ENCODE measurements at places on chromosomes 4 and X.

GRCh38 chrX:46330513-46330912 is 214.7 kb downstream of the ZNF674 start:
- DNase-seq, result no peak

DNA sequence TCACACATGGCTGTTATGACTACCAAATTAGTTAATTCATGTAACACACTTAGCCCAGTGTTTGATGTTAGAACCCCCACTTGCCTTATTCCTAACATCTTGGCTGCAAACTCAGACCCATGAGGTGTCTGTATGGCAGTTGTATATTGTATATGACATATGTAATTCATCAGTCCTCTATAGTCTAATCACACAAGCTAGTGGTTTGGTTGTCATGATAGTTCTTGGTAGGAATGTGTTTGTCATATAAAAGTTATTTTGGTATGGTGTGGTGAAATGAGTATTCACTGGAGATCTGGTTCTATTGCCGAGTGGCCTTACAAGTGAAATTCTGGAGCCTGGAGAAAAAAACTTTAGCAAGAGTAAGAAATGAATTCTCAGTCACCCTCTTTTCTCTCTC is 149.2 kb downstream of the AWAT2 start:
- DNase-seq, result no peak

DNA sequence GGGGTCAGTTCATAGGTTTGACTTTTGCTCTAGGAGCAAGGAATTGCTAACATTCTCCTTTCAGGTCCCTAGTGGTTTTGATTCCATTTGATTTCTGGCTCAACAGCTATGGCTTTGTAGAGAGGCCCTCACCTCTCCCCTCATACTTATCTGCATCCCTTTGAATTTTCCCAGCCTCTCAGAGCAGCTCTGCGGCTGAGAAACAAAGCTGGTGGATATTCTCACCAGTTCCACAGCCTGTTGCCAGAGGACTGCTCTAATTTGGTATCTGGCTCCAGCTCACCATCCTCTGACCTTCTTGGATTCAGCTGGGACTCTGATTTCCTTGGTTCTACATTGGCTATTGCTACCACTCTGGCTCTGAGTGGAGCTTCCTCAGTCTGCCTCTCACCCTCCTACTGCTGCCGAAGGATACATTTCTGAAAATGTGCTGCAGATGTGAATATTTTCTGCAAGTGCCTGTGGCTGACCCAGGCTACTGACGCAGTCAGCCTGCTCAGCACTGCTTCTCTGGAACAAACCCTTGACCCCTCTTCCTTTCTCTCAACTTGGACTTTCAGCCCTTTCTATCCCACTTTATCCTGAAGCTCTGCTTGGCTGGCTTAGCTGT is 110.9 kb upstream of the ENPEP start:
- DNase-seq, result no peak

- no peak for DNase-seq
These were observed 170.7 kb upstream of the SMARCAD1 start for GRCh38 chr4:94036964-94037363.

GRCh38 chrX:34521563-34521962 is 135.5 kb downstream of the TMEM47 start:
- no peak for DNase-seq

DNA sequence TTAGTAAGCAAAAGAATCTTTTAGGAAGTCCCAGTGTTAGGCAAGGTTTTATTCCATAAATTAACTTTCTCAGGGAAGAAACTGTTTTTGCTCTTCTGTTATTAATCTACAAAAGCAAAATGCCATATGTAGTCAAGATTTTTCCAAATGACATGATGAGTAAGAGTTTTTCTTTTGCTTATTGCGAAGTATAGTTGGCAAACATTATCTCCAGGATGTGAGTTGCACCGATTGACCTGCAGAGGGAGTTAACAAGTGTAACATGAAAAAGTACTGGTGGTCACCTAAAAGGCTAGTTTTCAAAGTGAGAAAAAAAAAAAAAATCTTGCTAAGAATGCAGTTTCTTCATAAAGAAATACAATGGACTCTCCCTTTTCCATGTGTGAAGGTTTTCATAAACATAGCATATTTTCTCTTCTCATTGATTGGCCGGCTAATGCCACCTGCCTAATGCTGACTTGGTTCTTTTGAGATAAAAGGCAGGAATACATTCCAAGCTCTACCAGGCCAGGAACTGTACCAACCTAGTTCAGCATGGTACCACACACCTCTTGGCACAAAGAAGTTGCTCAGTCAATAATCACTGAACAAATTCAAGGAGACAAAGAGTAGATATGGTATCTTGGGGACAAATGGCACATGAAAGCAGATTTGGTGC is 100.2 kb downstream of the LNX1 start:
- DNase-seq, result no peak

DNA sequence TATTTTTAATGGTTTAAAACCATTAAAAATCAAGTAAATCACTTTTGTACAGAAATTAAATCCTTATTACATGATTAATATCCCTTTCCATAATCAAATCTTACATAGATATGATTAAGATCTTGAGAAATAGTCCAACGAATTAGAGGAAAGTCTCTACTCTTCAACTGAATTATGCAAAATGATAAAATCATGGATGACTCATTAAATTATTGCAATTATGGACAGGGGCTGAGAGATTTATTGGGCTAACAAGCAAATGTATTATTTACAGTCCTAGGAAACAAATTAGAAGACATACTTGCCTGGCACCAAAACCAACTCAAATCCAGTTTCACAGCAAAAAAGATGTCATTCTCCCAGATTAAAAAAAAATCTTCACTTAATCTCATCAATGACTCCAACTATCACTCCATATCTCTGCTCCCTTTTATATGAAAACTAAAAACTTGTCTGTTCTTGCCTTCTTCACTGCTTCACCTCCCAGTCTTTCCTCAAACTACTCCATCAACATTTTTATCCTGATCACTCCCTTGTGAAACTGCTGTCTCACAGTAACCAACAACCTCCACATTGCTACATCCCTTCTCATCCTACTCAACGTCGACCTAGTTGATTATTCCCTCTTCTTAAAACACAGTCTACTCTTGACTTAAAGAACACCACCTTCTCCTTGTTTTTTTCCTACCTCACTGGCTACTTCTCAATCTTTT is 18.4 kb upstream of the DDX60 start:
- no peak for DNase-seq

DNA sequence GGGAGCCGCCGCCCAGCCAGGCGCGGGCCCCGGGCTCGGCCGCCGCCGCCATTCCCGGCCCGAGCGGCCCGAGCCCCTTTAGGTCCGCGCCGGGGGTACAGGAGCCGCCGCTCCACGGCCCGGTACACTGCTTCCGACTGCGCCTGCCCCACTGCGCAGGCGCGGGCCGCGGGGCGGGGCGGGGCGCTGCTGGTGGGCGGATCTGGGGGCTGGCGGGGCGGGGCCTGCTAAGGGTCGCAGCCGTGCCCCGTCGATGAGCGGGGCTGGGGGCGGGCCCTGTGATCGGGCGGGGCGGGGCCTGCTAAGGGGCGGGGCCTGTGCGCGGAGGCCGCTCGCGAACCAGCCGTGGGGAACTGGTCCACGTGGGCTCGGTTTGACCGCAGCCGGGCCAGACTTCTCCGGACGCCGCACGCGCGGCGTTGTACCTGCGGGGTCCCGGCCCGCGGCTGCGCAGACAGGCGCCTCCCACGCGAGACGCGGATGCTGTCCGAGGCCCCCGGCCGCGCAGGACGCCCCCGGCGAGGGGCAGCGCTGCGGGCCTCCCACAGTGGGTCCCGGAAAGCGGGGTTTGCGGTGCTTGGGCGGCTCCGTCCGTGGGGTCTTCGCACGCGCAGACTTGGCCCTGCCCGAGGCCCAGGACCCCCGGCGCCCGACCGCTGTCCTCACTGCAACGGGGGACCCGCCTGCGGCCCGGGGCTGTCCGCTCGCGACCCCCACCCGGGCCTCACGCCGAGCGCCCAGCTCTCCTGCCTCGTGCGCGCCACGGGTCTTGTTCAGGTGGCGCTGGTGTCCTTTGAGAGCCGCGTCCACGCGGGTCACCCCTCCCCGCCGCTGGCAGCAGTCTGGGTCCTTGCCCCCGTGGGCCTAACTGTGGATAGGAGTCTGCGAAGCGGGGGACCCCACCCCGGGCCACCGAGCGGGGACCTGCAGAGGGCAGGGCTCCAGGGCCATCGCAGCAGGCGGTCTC is at the start of gene DGKQ:
Gene DGKQ, minus strand, starts transcription at position 139 of the 967 bp plus-strand sequence. Its CDS starts 87 bp downstream, at position 52.
- peak; percentile 89 for DNase-seq

GRCh38 chr4:29213020-29213419 is 1507.1 kb upstream of the PCDH7 start:
- no peak for DNase-seq

DNA sequence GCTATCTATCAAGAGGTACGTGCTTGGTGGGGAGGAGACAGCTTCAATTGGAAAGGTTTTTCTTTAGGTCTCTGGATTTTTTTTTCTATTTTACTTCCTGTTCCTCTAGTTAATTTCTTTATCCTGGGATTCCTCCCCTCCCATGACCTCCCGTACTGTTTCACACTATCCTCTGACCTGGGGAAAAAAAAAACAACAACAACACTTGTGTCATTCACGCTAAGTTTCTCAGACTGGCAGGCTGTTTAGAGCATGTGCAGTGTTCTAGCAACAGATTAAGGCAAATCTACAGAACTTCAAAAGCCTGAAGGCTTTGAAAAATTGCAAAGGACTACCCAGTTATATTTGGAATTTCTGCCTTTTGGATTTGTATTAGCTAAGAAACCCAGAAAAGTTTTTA is 358.4 kb downstream of the ARHGAP24 start:
- DNase-seq, result no peak

- no peak for DNase-seq
These were observed 30.1 kb upstream of the IQCM start for GRCh38 chr4:149845743-149846142.

DNA sequence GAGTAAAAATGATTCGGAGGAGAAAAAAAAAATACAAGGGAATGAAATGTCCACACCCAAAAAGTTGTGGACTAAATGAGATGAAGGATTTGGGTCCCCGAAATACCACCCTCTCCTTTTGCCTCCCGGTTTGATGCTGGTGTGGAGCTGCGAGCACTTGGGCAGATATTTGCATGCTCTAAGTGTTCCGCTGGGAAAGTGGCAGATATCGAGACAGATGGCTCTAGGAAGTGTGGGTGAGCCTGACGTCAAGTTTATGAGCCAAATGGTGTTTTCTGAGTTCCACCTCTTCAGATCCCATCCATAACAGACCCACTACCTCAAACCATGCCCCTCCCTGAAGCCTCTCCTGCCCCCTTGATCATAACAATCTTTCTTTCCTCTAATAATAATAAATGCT is 228.6 kb downstream of the QDPR start:
- no peak for DNase-seq

DNA sequence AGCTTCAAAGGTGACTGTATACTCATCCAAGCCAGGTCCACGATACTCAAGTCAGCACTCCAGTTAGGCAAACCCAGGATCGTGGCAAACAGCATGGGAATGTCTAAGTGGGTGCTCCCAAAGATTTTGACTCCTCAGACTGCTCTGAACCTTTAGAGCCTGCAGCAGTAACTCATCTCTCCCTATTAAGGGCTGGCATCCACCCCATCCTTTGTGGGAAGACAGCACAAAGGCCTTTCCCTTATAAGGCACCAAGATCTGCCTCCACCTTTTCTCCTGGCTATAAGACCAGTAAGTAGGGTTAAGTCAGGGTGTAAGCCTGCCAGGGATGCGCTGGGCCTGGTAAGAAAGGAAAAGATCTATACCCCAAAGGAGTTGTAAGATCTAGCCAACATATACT is 23.6 kb upstream of the SLC25A43 start:
- no peak for DNase-seq

- no peak for DNase-seq
These were observed 30.7 kb upstream of the RAPGEF2 start for GRCh38 chr4:159071969-159072765.

DNA sequence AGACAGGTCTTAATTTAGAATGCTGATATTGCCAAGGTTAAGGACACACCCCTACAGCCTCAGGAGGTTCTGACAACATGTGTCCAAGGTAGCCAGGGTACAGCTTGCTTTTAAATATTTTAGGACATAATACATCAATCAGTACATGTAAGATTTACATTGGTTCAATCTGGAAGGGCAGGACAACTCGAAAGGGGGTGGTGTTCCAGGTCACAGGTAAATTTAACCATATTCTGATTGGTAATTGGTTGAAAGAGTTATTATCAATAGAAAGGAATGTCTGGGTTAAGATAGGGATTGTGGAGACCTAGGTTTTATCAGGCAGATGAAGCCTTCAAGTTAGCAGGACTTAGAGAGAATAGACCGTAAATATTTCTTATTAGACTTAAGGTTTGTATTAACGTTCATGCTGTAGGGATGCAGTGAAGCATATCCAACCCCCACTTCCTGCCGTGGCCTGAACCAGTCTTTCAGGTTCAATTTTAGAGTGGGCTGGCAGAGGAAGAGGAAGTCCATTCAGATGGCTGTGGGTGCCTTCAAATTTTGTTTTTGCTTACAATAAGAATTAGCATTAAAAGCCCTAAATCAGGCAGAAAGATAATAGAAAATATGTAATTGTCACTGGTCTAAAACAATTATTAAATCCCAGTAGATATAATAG is 136.5 kb upstream of the GALNTL6 start:
- no peak for DNase-seq

- no peak for DNase-seq
These were observed at the start of gene NDP for GRCh38 chrX:43973249-43974099. Gene NDP (minus strand): TSS chrX:43973390. CDS start chrX:43958645, 14,745 bp downstream.

- no peak for DNase-seq
These were observed 93.0 kb downstream of the SPIN4 start for GRCh38 chrX:63258144-63258543.

- no peak for DNase-seq
These were observed 213.9 kb upstream of the ZCCHC13 start for GRCh38 chrX:74090049-74090448.

- no peak for DNase-seq
These were observed 137.5 kb downstream of the ZNF674 start for GRCh38 chrX:46407753-46408130.

DNA sequence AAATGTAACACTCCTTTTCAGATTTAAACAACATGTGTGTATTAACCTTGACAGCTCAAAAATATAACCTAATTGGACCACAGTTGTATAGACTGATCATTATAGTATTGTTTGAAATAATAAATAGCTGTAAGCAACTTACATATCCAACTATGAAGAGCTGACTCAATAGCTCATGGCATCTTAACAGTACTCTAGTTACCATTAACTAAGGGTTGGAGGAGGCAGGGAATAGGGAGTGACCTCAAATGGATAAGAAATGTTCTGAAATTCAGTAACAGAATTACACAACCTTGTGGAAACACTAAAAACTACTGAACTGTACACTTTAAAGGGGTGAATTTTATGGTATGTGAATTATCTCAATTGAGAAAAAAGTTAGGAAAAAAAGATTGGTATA is 136.5 kb upstream of the CPEB2 start:
- no peak for DNase-seq

DNA sequence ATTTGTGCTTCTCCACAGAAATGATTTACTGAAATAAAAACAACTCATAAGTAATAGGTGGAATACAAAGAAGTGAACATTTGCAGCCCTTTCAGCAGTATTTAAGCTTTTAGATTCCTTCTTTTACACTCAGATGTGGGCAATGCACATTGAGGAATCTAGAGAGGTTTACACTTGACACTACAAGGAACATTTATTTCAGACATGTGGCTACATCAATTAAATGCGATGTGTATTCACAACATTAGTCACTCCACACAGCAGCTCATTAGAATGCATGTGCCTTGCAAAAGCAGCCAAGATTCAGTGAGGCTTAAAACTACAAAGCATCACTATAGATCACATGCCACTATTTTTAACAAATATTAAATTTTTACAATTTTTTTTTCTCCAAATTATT is 480.7 kb downstream of the INPP4B start:
- no peak for DNase-seq

Measured in T1000 (cell line).